SJCRH30 (cell line): ENCODE measurements at places on chromosomes 11 and 22.
A peak's percentile ranks its signal among the peaks of the same experiment; 100 is the strongest.

DNA sequence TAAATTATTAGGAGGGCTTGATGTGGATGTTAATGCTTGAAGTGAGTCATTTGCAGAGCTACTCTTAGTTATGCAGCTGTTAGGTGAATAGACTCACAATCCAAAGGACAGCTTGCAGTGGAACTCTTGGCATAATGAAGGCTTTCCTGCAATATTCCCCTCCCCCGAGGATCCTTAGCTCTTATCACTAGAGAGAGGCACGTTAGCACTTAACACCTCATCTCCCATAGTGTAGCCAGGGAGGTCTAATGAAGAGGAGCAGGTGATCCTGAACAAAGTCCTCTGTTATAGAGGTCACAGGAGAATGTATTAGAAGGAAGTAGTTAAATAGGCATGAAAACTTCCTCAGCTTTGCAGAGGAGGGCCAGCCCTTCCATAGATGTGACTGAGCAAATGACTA, 919.2 kb upstream of the FAT3 start:
- DNase-seq: peak; percentile 5

GRCh38 chr11:115488945-115489344, 15.3 kb downstream of the CADM1 start:
- DNase-seq: no peak

DNA sequence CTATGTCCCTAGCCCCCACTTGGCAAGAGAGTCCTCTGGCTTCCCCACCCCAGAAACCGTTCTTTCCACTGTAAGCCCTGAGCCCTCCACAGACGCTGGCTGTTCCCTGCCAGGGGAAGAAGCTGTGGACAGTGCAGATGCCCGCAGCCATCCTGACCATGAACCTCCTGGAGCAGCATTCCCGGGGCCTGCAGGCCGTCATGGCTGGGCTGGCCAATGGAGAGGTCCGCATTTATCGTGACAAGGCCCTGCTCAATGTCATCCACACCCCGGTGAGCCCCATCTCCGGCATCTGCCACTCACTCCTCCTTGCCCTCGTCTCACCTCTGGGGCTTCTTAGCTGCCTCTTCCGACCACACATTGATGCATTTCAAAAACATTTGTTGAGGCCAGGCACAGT, 13.2 kb downstream of the BBS1 start:
- no peak for DNase-seq

- no peak for DNase-seq
These were observed 19.8 kb downstream of the SLCO2B1 start for GRCh38 chr11:75170516-75171201.

- no peak for DNase-seq
These were observed 6.8 kb upstream of the INSC start for GRCh38 chr11:15107730-15108515.

GRCh38 chr11:2086239-2087040, 52.7 kb downstream of the IGF2 start:
- DNase-seq: no peak

- no peak for DNase-seq
These were observed 36.4 kb downstream of the PIK3C2A start for GRCh38 chr11:17171343-17171742.

DNA sequence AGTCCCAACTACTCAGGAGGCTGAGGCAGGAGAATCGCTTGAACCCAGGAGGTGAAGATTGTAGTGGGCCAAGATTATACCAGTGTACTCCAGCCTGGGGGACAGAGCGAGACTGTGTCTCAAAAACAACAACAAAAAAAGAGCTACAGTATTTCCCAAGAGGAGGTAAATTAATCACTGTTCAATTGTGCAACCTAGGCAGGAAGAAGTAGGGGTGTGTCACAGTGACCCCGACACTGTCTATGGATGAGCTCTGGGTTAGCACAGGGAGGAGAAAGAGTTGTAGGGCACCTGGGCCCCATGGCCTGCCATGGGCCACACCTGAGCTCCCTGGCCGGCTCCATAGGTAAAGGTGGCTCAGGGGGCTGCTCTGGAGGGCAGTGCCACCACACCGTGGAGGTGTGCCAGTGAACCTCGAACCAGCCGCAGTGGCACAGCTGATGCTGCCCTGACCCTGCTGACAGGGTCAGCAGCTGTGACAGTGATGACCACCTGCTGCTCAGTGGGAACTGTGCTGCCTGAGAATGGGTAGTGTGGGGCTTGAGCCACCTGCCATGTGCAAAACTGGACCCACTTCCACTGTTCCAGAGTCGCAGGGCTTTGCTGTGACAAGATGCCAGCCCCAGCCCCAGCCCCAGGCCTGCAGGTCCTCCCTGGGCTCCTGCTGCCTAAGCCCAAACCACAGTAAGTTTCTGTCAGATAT, 84.0 kb upstream of the PITPNB start:
- no peak for DNase-seq

DNA sequence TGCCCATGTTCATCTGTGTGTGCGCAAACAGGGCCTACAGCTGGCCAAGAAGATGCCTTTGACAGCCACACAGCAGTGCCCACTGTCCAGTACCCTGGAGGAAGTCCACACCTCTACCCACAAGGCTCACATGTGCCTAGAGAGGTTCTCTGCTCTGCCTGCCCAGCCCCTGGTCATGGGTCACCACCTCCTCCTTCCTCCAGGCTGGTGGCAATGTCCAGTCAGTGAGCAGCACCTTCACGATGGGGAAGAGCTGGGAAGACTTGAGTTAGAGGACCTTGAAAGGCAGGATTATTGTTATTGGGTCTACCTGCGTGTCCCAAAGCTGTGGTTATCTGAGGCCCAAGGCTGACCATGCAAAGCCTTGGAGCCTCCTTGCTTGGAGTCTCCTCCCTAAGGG, 28.4 kb upstream of the TTC12 start:
- no peak for DNase-seq

GRCh38 chr11:31995032-31995431, 95.8 kb upstream of the RCN1 start:
- no peak for DNase-seq

GRCh38 chr22:37128555-37129281, 19.2 kb upstream of the TMPRSS6 start:
- no peak for DNase-seq

DNA sequence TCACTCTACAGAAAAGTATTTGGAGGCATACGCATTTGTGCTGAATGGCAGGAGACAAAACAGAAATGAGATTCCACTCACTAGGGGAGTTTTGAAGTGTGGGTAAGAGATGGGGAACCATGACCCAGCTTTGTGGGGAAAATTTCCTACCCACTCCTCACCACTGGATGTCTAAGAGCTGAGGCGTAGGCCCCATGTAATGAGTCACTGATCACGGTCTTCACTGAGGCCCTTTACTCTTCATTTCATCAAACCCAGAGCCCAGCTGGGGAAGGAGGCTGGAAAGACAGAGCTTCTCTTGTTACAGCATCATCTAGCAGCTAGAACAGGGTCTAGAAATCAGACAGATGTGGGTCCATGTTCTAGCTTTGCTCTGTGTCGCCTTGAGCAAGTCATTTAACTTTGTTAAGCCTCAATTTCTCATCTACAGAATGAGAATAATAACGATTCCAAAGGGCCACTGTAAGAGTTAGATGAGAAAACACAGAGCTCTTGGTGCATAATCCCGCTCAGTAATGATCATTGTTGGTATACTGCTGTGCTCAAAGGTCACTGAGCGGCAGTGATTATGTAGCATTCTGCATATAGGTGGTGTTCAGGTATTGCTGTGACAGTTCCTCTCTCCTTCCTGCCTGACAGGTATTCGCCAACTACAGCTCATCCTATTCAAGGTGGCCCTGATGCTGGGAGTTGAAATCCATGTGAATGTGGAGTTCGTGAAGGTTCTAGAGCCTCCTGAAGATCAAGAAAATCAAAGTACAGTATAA, 97.2 kb downstream of the MICAL2 start:
- DNase-seq: no peak

- DNase-seq: no peak
These were observed 15.6 kb downstream of the SMC1B start for GRCh38 chr22:45397806-45398205.

- no peak for DNase-seq
These were observed 68.8 kb downstream of the LRRC32 start for GRCh38 chr11:76601724-76602123.

- DNase-seq: no peak
These were observed 86.8 kb downstream of the SLC1A2 start for GRCh38 chr11:35332524-35332923.

- DNase-seq: peak; percentile 10
These were observed 233.5 kb upstream of the B3GAT1 start for GRCh38 chr11:134645576-134645975.

DNA sequence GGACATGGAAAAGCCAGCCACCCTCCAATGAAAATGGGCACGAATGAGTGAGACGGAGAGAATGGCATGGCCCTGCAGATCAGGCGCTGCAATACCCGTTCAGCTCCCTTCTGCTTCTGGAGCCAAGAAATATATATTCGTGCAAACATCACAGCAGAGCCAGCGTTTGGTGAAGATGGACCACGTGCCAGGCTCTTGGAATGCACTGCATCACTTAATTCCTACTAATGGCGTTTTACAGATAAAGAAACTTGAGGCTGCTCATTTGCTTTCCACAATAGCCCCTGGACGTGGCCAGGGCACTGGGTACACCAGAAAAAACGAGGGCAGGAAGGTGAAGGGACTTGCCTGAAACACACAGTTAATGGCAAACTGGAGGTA, 1.6 kb upstream of the FXYD2 start:
- no peak for DNase-seq

- peak; percentile 47 for DNase-seq
These were observed 2.9 kb downstream of the MUC2 start for GRCh38 chr11:1077417-1078119.

GRCh38 chr11:94537031-94537600, 6.6 kb upstream of the FUT4 start:
- DNase-seq: no peak

GRCh38 chr11:75625991-75626888, 42.6 kb downstream of the MAP6 start:
- DNase-seq: no peak

DNA sequence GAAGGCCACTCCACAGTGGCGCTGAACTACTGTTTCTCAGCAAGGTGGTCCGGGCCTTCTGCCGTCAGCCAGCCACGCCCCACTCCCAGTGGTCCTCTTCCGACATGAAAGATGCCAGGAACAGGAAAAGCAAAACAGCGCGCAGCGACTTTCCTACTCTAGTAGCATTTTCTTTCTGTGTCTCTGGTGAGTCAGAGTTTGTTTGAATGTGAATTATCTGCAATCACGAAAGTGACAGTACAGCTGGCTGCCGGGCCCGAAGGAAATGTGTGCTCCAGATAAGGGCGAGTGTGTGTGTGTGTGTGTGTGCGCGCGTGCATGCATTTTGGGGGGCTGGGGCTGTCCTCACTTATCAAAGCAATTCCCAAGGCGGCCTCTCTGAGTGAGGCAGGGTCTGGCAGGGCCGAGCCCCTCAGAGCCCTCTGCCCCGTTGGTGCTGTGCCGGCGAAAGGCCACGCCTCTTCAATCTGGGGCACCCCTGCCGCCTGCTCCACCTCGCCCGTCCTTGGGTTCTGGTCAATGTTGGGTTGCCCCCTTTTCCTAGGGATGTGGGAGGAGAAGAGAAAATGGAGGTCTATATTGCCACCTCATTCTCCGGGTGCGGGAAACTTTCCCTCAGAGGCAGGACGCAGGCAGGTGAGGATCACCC, 288.5 kb downstream of the KIRREL3 start:
- DNase-seq: no peak

DNA sequence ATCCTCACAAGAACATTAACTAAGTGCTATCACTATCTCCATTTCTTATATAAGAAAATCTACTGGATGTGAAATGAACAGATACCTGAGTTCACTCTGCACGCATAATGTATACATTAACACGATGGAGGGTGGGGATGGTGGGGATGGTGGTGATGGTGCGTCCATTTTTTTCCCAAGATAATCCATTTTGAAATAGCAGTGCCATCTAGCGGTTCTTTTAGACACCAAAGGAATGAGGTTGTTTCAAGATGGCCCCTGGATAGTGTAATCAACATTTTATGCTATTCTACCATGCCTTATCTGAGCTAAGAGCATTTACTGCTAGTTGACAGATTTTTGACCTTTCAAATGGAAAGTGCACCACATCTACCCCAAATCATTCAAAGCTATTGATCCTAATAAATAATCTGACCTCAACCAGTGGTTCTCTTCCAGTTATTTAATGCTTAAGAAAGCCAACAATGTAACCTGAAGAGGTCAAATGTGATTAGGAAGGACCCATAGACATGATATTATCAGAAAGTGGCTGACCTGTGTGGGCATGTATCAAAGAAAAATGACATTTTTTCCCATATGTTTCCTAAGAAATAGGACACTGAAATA, 714.7 kb upstream of the TENM4 start:
- peak; percentile 16 for DNase-seq
